Aortic smooth muscle cell (primary cell): ENCODE measurements at places on chromosomes 12 and 14. TPM values are rescaled to one million over a fixed set of nuclear protein-coding genes. Genes with fewer than 3 reads are reported as not detected.

The NRIP2 gene
- under 0.01 TPM in 1 of 2 replicates, not detected in the other for total RNA-seq

The TMEM260 gene
- 11.1 and 11.7 TPM in 2 replicates for total RNA-seq

The HOXC10 gene
- not detected in 2 replicates for total RNA-seq

The TPPP2 gene
- total RNA-seq, result not detected in 2 replicates

The MIP gene
- not detected in 2 replicates for total RNA-seq

The CISTR gene
- not detected in 2 replicates for total RNA-seq

The SLC6A12 gene
- total RNA-seq, result 0.12 TPM in 1 of 2 replicates, not detected in the other

The SLC6A13 gene
- total RNA-seq, result 0.13 and 0.19 TPM in 2 replicates

The PRIM1 gene
- 7.3 and 8.6 TPM in 2 replicates for total RNA-seq

The SLCO1A2 gene
- total RNA-seq, result not detected in 2 replicates

The IRF9 gene
- total RNA-seq, result 102 and 108 TPM in 2 replicates

The FOXN4 gene
- total RNA-seq, result not detected in 2 replicates

The SERPINA10 gene
- not detected in 2 replicates for total RNA-seq

The KRT80 gene
- 0.13 and 0.62 TPM in 2 replicates for total RNA-seq

The ANO4 gene
- total RNA-seq, result not detected in 2 replicates

The AQP6 gene
- 0.12 and 0.13 TPM in 2 replicates for total RNA-seq

The TOGARAM1 gene
- total RNA-seq, result 14.9 and 15.0 TPM in 2 replicates

The PAX9 gene
- total RNA-seq, result 0.12 and 0.26 TPM in 2 replicates

The DHRS2 gene
- total RNA-seq, result under 0.01 TPM in 1 of 2 replicates, not detected in the other

The ALX1 gene
- 0.06 TPM in 1 of 2 replicates, not detected in the other for total RNA-seq

The KRT2 gene
- total RNA-seq, result not detected in 2 replicates

The KRT86 gene
- total RNA-seq, result under 0.01 and 0.81 TPM in 2 replicates

The AKAP6 gene
- total RNA-seq, result 9.1 and 65.5 TPM in 2 replicates

The ISM2 gene
- total RNA-seq, result 0.06 TPM in 1 of 2 replicates, not detected in the other

The VASH1 gene
- 4.6 and 7.8 TPM in 2 replicates for total RNA-seq

The GLS2 gene
- 0.13 TPM in 1 of 2 replicates, not detected in the other for total RNA-seq

The VRTN gene
- total RNA-seq, result not detected in 2 replicates

The BIN2 gene
- not detected in 2 replicates for total RNA-seq

The GALNT6 gene
- 5.0 and 5.3 TPM in 2 replicates for total RNA-seq

The TRPV4 gene
- total RNA-seq, result 0.19 and 0.53 TPM in 2 replicates

The PLEKHG7 gene
- 0.13 TPM in 1 of 2 replicates, not detected in the other for total RNA-seq

The TEX52 gene
- not detected in 2 replicates for total RNA-seq

The JPH4 gene
- not detected in 2 replicates for total RNA-seq

The NACA gene
- 961 and 1,153 TPM in 2 replicates for total RNA-seq

The MYRFL gene
- total RNA-seq, result 0.06 TPM in 1 of 2 replicates, not detected in the other

The SDR9C7 gene
- not detected in 2 replicates for total RNA-seq

The CLEC14A gene
- 2.5 and 4.4 TPM in 2 replicates for total RNA-seq

The CLEC1B gene
- not detected in 2 replicates for total RNA-seq

The APOLD1 gene
- 10.6 and 17.8 TPM in 2 replicates for total RNA-seq

The PPM1A gene
- total RNA-seq, result 15.9 and 34.9 TPM in 2 replicates

The VSX2 gene
- total RNA-seq, result not detected in 2 replicates

The SALL2 gene
- 1.5 and 2.1 TPM in 2 replicates for total RNA-seq

The PTHLH gene
- 6.0 and 15.5 TPM in 2 replicates for total RNA-seq

The TAS2R20 gene
- total RNA-seq, result 1.8 and 3.9 TPM in 2 replicates

The TM9SF1 gene
- total RNA-seq, result 52.8 and 58.4 TPM in 2 replicates

The NYNRIN gene
- total RNA-seq, result 4.1 and 6.5 TPM in 2 replicates

The HOXC9 gene
- total RNA-seq, result not detected in 2 replicates

The IAPP gene
- total RNA-seq, result not detected in 2 replicates

The WDHD1 gene
- 11.4 and 18.2 TPM in 2 replicates for total RNA-seq

The OR6C4 gene
- not detected in 2 replicates for total RNA-seq

The ACTR6 gene
- 12.6 and 14.4 TPM in 2 replicates for total RNA-seq

The LRP1-AS gene
- 0.37 TPM in 1 of 2 replicates, not detected in the other for total RNA-seq

The DNAH10 gene
- 0.13 TPM in 1 of 2 replicates, not detected in the other for total RNA-seq

The PROX2 gene
- total RNA-seq, result not detected in 2 replicates

The IL23A gene
- total RNA-seq, result 0.12 TPM in 1 of 2 replicates, not detected in the other

The METTL1 gene
- total RNA-seq, result 3.6 and 5.5 TPM in 2 replicates
